ENCODE measurements at places on chromosomes 2 and 18. TPM values are rescaled to one million over a fixed set of nuclear protein-coding genes. Genes with fewer than 3 reads are reported as not detected.

LHCGR gene
- not detected for total RNA-seq

EMILIN1 gene
- 0.78 TPM for total RNA-seq

ITGB6 gene
- not detected for total RNA-seq

POTEI gene
- total RNA-seq: not detected

AQP4 gene
- not detected for total RNA-seq

QPCT gene
- total RNA-seq: 1.5 TPM

ALPI gene
- total RNA-seq: not detected

TRIM54 gene
- not detected for total RNA-seq

CHST10 gene
- 1.6 TPM for total RNA-seq

UGT1A3 gene
- not detected for total RNA-seq

RBM44 gene
- 2.4 TPM for total RNA-seq

POTEJ gene
- not detected for total RNA-seq

MROH2A gene
- total RNA-seq: not detected

CTAGE1 gene
- not detected for total RNA-seq

SERPINB3 gene
- total RNA-seq: not detected

Data from activated naive CD4-positive, alpha-beta T cell treated with anti-CD3 and anti-CD28 coated beads, Interleukin-2, amount 50 U/mL, for 72 hours (primary cell).